Osteoblast (primary cell): ENCODE measurements at places on chromosomes 3 and 15. TPM values are rescaled to one million over a fixed set of nuclear protein-coding genes. Genes with fewer than 3 reads are reported as not detected.

Gene PTX3
- total RNA-seq, result 537 and 689 TPM in 2 replicates

Gene LOXL1
- total RNA-seq, result 246 and 264 TPM in 2 replicates

Gene KIF7
- 10.6 and 12.3 TPM in 2 replicates for total RNA-seq

Gene DPPA4
- not detected in 2 replicates for total RNA-seq

Gene ACAP2
- 115 and 121 TPM in 2 replicates for total RNA-seq

Gene DPPA2
- not detected in 2 replicates for total RNA-seq

- no peak for DNase-seq
These were observed 69.6 kb downstream of the SLC12A8 start for GRCh38 chr3:125142940-125143339.

DNA sequence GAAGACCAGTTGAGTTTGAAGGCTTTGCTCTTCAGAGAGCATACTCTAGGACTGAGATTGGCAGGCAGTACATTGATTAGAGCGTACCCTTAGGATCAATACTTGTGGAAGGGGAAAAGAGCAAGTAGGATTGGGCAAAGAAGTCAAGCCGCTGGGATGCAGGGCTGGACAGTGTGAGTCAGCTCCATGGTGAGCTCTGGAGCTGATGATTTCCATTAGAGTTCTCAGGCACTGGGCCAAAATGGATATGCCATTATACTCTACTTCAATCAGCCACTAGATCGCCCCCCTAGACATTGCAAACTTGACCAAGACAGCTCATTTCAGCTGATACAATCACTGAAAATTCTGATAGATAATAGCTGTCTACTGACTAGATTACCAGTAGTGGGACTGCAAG lies 432.7 kb upstream of the ALCAM start:
- DNase-seq, result no peak

- peak; percentile 9 for DNase-seq
These were observed 255.2 kb downstream of the NR2F2 start for GRCh38 chr15:96585484-96586386.

DNA sequence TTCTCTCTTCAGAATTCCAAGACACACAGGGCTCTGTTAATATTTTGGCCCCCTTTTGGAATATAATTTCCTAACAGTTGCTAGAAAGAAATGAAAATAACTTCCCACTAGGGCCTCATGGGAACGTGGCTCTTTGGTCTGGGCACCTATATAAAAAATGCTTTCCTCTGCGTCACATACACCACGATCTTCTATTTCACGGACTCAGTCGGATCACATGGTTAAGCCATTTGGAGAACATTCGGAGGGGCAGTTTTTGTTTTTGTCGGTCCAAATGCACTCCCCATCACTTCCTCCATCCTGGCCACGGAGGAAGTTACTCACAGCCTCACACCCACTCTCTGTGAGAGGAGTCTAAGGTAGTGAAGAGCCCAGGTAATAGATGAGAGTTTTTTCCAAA lies 21.0 kb downstream of the TMEM44 start:
- no peak for DNase-seq

GRCh38 chr3:11759996-11760395 lies 86.7 kb downstream of the TAMM41 start:
- DNase-seq, result no peak

- DNase-seq, result no peak
These were observed 159.2 kb downstream of the MEX3B start for GRCh38 chr15:81886591-81886990.

DNA sequence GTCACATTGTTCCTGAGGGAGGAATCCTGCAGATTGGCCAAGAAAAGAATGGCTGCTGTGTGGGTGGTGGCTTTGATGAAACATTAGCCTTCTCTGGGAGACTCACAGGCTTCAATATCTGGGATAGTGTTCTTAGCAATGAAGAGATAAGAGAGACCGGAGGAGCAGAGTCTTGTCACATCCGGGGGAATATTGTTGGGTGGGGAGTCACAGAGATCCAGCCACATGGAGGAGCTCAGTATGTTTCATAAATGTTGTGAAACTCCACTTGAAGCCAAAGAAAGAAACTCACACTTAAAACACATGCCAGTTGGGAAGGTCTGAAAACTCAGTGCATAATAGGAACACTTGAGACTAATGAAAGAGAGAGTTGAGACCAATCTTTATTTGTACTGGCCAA lies 6.1 kb downstream of the PTX3 start:
- no peak for DNase-seq
